Stimulated activated naive CD8-positive, alpha-beta T cell treated with anti-CD3 and anti-CD28 coated beads, Interleukin-15, Interleukin-2, amounts not matched to agents 100 U/mL and 50 U/mL, for 24 hours (primary cell): ENCODE measurements at places on chromosomes 4 and X.

GRCh38 chrX:2374086-2374485, 126.7 kb downstream of the DHRSX start:
- DNase-seq: no peak

DNA sequence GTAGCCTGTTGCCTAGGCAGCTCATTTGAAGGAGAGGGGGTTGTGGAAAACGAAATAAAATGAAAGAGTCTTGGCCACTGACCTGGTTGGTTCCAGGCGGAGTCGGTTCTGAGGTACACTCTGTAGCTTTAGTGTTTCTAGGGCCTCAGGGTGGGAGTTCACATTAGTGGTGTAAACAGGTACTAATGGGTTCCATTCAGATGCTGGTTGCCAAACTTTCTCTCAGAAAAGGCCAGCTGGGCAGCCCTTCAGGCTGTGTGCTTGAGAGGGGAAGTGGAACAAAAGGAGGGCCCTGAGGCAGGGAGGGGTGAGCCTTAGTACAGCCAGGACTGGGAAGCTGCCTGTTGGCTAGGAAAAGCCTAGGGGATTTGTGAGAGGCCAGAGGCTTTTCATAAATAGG, 24.8 kb downstream of the NHSL2 start:
- no peak for DNase-seq

GRCh38 chrX:138254001-138254400, 457.5 kb downstream of the FGF13 start:
- no peak for DNase-seq

- DNase-seq: no peak
Observed at GRCh38 chr4:67565284-67565683, 6.8 kb downstream of the STAP1 start.

DNA sequence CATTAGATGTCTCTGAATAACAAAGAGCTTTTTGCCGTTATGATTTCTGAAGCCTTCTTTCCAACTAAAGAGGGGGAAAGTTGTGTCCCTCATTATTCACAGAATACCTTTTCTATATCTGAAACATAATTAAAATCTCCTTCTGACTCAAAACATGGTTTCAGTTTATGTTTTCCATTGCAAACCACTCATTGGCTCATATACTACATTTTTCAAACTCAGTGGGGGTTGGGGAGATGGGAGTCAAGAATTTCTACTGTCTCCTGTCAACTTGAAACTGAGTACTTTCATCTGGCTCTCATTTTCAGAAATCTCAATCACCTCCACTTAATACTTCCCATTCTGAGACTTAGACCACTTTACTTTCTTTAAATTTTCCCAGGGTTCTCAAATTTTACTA, 1839.5 kb upstream of the PCDH10 start:
- no peak for DNase-seq

GRCh38 chrX:38225093-38225492, 4.4 kb upstream of the SRPX start:
- DNase-seq: no peak

- no peak for DNase-seq
Observed at GRCh38 chr4:147103403-147103946, 157.8 kb upstream of the TTC29 start.

GRCh38 chr4:9933184-9933583, 88.1 kb downstream of the SLC2A9 start:
- no peak for DNase-seq

DNA sequence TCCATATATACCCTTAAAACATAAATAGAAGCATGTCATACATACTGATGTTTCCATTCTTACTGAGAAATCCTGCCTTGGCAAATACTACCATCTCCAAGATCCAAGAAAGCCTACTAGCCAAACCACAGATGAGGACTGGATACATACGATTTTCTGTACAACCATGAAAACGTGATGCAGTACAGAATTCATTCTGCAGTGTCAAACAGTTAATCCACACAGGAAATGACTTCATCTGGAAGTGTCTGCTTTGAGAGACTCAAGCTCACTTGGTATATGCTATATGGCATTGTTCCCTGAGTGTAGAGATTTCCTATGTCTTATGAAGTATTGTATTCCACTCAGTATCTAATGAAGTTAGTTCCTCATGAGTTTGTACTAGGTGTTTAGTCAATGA, 94.3 kb downstream of the CT47B1 start:
- DNase-seq: no peak

DNA sequence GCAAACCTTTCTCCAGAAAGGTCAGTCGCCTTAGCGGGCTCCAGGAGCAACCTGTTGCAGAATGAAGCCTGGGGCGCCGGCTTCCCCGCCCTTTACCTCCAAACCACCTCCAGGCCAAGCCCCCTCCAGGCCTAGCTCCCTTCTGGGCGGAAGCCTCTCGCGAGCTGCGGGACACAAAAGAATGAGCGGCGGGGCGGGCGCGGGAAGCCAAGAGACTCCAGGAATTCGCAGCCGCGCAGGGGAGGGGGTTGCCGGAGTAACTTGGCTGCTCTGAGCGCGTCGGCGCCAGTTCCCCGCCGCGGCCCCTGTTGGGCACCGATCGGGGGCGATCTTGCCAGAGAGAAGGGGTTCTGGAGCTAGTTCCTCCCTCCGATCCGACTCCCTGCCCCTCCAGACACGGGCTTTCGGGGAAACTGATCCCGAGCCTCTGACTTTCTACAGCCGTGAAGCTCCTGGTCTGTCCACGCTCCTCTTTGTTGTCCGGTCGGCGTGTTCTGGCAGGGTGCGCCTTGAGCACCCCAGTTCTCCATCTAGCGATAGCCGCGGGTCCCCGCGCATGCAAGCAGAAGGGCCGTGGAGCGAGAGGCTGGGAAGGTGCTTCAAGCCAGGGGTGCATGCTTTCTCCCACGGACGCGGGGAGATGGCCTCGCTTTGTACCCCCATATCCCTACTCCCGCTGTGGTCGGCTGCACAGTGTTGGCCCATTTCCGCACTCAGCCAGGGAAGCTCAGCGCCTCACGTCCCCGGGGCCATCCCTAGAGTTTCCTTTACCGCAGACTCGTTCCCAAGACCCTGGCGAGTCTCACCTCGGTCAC, 1.2 kb downstream of the PROM1 start:
- DNase-seq: peak; percentile 43

DNA sequence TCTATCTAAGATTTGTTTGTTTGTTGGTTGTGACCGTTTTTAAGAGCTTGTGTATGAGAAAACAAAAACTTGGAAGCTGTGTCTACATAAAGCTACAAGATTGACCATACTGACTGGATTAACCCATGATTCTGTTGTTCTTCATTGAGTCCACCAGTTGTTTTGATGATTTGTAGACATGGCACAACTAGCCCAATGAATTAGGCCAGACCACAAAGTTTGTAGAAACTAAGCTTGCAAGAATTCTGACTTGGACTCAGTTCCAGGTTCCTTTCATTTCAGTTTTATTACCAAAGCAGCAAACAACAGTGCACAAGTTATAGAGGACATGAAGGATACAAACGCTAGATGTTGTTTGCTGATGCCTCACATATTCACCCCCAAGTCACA, 119.3 kb downstream of the RASGEF1B start:
- no peak for DNase-seq

- DNase-seq: no peak
Observed at GRCh38 chrX:119661486-119661885, 31.5 kb downstream of the SEPTIN6 start.

DNA sequence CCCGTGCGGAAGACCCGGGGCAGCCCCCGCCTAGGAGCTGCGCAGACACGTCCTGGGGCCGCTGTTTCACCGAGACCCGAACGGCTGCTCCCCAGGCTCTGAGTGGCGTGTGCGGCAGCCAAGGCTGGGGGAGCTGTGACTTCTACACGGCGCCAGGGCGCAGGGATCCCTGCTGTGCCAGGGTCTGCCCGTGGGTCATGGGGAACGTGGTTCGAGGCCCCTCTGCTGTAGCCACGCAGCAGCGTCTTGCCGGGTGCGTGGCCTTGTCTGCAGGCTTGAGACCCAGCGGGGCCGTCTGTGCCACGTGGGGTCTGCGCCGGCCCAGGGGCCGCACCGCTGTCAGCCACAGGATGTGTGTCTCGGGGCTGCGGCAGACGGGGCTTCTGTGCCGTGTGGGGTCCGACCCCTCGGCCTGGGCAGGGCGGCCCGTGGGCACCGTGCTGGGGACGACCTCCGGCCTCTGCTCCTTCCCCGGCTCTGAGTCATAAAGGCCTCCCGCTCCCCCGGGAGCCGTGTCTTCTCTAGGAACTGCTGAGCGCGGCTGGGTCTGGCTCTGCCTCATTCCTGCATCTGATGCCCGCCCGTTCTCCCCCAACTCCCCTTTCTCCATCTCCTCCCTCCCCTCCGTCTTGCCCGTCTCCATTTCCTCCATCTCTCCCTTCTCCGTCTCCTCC, 12.7 kb upstream of the GTPBP6 start:
- peak; percentile 34 for DNase-seq

DNA sequence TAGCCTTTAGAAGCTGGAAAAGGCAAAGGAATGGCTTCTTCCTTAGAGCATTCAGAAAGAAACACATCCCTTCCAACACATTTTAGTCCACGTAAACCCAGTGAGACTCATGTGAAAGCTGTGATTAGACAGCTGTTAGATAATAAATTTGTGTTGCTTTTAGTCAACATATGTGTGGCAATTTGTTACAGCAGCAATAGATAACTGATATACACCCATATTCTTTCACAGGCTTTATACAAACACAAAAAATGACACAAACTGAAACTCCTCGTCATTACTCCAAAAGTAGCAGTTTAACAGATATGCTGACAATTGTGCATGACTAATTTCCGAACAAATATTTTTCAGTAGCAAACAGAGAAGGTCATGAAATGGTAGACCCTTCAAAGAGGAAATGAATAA, 65.3 kb downstream of the ANTXR2 start:
- DNase-seq: no peak

DNA sequence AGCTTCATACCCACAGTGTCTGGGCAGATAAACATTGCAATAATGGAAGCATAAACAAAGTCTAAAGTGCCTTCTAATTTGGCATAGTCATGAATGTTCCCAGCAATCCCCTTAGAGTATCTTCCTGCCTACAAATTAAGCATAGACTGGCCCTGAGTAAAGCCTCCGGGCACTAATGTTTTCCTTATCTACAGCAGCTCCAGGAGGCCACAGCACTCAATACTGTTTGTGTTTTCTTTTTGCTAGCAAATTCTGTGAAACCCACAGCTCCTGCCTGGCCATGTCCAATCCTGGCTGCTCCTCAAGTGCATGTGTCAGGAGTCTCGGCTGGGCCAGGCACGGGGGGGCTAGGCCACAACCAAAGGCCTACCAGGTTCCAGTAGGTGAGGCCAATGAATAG, 102.7 kb upstream of the TBC1D9 start:
- no peak for DNase-seq

GRCh38 chr4:97153042-97153441, 990.2 kb downstream of the STPG2 start:
- DNase-seq: no peak

DNA sequence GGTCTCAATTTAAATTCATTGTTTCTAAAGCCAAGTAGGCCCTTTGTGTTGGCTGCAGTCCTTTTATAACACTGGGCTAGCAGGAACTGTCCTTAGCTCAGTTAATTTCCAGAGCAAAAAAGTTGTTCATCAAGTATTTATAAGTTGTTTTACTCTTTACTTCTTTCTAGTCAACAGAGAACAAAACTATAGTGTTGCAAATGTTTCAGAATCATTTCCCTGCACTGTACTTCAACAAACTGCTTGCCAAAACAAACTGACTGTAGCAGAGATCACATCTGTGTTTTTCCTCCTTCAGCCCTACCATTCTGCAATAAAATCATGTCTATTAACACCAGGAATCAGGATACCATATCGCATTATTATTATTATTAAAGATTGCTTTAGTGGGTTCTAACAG, 168.5 kb upstream of the SH3RF1 start:
- DNase-seq: no peak

DNA sequence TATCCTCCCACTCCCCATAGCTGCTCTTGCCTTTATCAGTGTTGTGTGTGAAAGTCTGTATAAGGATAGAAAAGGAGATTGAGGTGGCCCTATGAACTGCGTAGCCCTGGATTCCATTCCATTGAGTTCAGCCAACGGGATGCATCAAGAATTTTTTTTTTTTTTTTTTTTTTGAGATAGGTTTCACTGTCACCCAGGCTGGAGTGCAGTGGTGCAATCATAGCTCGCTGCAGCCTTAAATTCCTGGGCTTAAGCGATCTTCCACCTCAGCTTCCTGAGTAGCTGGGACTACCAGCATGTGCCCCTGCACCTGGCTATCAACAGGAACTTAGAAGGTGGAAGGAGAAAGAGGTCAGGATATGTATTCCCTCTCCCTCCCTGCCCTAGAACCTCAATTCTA, 187.2 kb upstream of the SPRY1 start:
- no peak for DNase-seq

GRCh38 chrX:106999002-106999975, 723 bp downstream of the MORC4 start:
- DNase-seq: peak; percentile 46

- DNase-seq: no peak
Observed at GRCh38 chrX:13816643-13817627, at the start of gene GPM6B. GPM6B (minus strand) TSS chrX:13817093; CDS start chrX:13816904, 189 bp downstream.

DNA sequence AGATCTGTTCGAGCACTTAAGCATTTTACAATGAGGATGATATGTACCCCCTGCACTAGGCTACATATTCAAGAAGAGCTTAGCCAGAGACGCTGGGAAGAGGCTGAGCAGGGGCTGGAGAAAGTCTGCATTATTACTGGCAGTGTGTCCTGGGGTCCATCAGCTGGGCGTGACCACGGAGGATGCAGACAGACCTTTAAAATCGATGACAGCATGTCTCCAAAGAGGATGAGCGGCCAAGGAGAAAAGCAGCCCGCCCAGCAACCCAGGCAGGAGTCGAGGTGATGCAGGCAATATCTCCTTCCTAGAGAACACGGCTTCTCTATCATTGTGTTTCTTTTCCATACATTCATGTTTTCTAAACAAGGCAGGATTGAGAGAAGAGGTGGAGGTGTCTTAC, 300.7 kb downstream of the USP46 start:
- no peak for DNase-seq

DNA sequence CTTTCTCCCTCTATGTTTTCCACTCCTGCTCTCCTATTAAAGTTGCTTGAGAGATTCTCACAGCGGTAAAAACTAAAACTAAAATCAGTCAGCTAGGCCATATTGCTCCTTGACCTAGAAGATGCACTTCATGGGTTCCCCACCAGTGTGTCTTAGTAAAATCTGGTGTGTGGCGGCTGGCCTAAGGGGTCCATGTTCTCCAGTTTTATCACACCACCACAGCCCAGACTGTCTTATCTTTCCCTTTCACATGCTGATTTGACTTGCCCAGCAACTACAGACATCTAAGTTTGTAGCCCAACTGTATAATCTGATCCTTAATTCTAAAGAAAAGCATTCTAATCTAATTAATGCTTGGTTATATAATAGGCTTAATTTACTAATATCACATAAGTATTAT, 68.0 kb downstream of the ATP8A1 start:
- no peak for DNase-seq
